ENCODE measurements at places on chromosomes 3 and 15. TPM values are rescaled to one million over a fixed set of nuclear protein-coding genes. Genes with fewer than 3 reads are reported as not detected.

DNA sequence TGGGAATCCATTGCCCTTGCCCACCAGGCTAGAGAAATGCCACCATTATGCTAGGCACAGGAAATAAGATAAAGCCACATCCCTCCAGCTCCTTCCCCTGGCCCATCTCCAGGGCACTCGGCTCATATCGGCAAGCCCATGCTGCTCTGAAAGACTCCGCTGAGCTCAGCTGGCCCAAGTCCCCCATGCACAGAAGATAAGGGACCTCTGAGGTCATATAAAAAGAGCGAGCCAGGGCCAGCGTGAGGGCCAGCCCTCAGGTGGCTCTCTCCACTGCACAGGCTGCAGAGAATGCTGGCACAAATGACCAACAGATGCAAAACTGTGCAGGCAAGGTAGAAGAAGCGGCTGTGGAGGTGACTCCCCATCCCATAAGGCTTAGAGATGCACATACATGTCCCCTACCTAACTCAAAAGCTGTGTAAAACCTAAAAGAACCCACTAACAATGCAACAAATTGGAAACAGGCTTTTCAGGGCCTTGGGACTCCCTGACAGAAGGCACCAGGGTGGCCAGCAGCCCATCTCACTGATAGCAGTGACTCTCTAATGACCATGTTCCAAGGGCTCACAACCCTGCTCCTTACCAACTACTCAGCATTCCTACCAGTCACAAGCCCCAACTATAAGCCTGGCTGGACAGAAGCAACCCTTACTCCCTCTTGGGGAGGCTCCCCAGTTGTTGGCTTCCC, 3.0 kb downstream of the RAB6B start:
- no peak for DNase-seq

GRCh38 chr3:41192885-41193284, 6.4 kb upstream of the CTNNB1 start:
- DNase-seq: no peak

MORF4L1 gene
- 170 TPM for total RNA-seq

FANCD2OS gene
- total RNA-seq: not detected

Measured in activated T-cell treated with anti-CD3 and anti-CD28 coated beads, Interleukin-2, amount 50 U/mL, for 72 hours (primary cell).